ENCODE measurements at places on chromosomes 2 and 18. TPM values are rescaled to one million over a fixed set of nuclear protein-coding genes. Genes with fewer than 3 reads are reported as not detected.

The SCN1A gene
- not detected for total RNA-seq

The RFTN2 gene
- total RNA-seq, result not detected

The G6PC2 gene
- not detected for total RNA-seq

The COMMD1 gene
- total RNA-seq, result 41.0 TPM

The AQP12B gene
- not detected for total RNA-seq

The NEB gene
- 0.14 TPM for total RNA-seq

The CLEC4F gene
- not detected for total RNA-seq

The OR6B2 gene
- total RNA-seq, result not detected

The SNTG2 gene
- not detected for total RNA-seq

The POU3F3 gene
- total RNA-seq, result not detected

The KLHL41 gene
- total RNA-seq, result 0.16 TPM

Data from mammary epithelial cell (primary cell).